ENCODE measurements at places on chromosomes 4 and X. TPM values are rescaled to one million over a fixed set of nuclear protein-coding genes. Genes with fewer than 3 reads are reported as not detected.

The UCP1 gene
- not detected for total RNA-seq

The ZDHHC15 gene
- 3.5 TPM for total RNA-seq

The RAB33B gene
- total RNA-seq, result 12.1 TPM

GRCh38 chrX:18424482-18425198 is 768 bp upstream of the CDKL5 start:
- peak; percentile 33 for DNase-seq

GRCh38 chr4:186188107-186188506 is 3.3 kb upstream of the CYP4V2 start:
- no peak for DNase-seq

GRCh38 chr4:172497321-172497720 is 671.3 kb upstream of the GALNT7 start:
- DNase-seq, result no peak

- DNase-seq, result no peak
Observed at GRCh38 chr4:141713185-141713584, 76.8 kb downstream of the IL15 start.

All from testis (tissue), 5 donors.